Activated naive CD4-positive, alpha-beta T cell treated with Interleukin-2 at 50 U/mL for 16 hours (primary cell): ENCODE measurements at places on chromosomes 2 and 18.

- peak; percentile 40 for DNase-seq
These were observed 547.0 kb upstream of the ACVR2A start for GRCh38 chr2:147297820-147298219.

DNA sequence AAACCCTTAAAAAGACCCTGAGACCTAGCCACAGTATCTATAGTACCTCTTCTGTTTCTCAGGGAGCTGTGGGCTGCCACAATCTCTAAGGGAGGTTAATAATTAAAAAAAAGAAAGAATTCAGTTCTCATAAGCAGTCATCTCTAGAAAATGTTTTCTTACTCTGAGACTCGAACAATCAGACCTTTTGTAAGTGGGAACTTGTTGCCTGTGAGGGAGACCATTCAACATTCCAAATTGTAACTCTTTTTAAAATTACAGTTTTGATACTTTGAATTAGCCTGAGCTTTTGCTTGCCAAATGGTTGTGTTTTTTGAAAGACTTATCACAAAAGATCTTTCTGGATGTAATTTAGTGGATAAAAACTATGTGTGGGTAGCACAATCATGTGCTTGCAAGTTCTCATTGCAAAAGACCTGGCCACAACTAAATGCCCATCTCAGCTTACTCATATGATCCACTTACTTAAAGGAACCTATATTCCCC lies 33.3 kb downstream of the IL1R2 start:
- no peak for DNase-seq

GRCh38 chr2:135175177-135175576 lies 123.1 kb downstream of the RAB3GAP1 start:
- no peak for DNase-seq

GRCh38 chr2:220123751-220124150 lies 496.3 kb downstream of the SLC4A3 start:
- no peak for DNase-seq

- peak; percentile 74 for DNase-seq
These were observed at the start of gene DOCK10 for GRCh38 chr2:225041851-225042799. DOCK10 (minus strand) TSS chr2:225042468; CDS start chr2:225042374, 94 bp downstream.

DNA sequence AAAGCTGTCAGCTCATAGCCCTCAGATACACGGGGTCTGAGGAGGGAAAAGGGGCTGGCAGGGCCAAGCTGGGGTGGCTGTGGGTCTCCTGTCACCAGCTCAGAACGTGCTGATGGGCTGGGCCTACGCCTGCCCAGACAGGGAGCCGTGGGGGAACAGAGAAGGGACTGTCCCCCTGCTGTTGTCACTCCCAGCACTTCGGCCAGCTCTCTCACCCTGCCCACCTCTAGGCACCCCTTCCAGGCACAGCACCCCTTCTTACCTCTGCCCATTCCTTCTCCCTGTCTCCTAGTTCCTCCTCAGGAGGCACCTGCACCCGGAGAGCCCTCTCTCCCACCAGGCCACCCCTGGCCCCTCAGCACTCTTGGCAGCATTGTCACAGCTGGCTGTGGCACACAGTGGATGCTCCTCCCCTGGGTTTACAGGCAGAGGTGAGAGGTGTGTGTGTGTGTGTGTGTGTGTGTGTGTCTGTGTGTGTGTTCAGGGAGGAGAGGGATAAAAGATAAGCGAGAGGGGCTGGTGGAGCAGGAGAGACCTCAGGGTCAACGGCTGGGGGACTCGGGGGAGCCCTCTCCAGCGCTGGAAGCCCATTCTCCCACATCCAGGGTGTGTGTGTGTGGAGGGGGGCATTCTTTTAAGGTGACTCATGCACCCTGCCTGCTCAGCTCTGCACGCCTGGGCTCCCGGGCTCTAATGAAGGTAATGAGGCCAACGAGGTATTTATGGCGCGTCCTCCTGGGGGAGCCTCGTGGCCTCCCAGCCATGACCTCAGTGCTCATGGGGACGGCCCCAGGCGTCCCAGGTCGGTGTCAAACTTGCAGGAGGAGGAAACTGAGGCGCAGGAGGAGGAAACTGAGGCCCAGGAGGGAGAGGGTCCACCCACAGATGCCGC lies 66.1 kb upstream of the SMAD7 start:
- no peak for DNase-seq

- no peak for DNase-seq
These were observed 1044.4 kb upstream of the CNTNAP5 start for GRCh38 chr2:122980671-122981070.

DNA sequence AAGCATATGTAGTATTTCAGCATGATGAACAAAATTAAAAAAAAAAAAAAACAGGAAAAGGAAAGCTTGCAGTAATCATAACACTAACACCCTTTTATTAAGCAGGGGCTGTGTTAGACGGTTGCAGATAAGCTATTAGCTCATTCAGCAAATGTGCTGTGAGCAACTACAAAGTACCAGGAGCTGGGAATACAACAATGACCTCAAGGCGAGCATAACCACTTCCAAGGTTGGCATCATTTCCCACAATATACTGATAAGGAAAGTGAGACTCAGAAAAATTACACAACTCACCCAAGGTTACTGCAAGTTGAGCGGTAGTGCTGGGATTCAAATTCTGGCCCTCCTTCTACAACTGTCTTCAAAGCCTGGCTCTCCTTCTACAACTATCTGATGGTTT lies 38.2 kb upstream of the ACTR3 start:
- DNase-seq, result no peak

DNA sequence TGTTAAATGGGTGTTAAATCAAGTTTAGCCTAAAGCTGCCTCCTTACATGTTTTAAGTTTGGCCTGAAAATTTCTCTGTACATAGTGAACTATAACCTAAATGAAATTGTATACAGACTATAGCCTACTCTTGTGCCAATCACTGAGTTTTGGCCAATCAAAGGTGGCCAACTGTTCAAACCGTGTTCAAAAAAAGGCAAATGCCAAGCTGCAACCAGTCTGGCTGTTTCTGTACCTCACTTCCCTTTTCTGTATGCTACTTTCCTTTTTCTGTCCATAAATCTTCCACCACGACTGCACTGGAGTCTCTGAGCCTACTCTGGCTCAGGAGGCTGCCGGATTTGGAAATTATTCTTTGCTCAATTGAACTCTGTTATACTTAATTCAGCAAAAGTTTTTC lies 121.0 kb downstream of the SPOPL start:
- no peak for DNase-seq

DNA sequence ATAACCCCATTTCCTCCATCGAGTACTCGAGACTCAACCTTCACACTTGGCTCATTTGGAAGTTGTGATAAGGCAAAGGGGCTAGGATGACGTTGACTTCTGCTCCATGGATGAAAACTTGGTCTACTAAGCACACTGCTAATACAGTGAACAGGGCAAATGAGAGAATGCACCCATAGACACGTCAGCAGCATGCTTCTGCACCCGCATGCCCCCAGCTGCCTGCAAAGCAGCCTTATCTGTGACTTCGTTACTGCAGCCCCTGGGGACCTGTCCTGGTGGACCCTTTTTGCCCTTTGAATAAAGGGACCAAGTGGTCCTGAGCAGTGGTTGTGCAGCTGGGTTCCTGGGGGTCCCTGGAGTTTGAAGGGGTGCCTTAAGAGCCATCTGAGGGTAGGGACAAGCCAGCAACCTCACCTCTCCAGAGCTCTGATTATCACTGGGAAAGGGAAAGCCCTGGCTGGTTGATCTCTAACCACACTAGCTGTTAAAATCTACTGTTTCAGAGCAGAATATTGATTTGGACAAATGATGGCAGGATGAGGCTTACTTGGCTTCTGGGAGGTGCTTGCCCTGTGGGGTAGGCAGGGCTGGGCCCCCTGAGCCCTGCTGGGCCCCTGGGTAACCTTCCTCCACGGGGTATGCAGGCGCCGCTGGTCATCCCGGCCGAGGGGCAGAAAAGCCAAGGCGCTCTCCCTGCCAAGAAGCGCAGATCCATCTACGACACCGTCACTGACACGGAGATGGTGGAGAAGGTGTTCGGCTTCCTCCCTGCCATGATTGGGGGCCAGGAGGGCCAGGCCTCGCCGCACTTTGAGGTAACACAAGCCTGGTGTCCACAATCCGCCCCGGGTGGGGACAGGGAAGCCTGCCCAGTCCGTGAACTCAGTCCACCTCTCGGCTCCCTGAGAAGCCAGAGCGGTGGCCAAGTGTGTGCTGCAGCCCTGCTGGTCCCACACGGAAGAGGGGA lies 37.6 kb upstream of the GPR17 start:
- DNase-seq, result no peak

- DNase-seq, result no peak
These were observed 479.2 kb upstream of the ACVR2A start for GRCh38 chr2:147365622-147366021.

GRCh38 chr2:166293984-166294383 lies 81.8 kb downstream of the SCN9A start:
- DNase-seq, result no peak

GRCh38 chr2:117481608-117482007 lies 332.9 kb upstream of the DDX18 start:
- DNase-seq, result no peak

- DNase-seq, result no peak
These were observed 1286.6 kb upstream of the ZEB2 start for GRCh38 chr2:145806546-145806945.

GRCh38 chr2:118973542-118973951 lies 31.6 kb downstream of the MARCO start:
- no peak for DNase-seq

GRCh38 chr2:101518578-101519492 lies 43.9 kb upstream of the RFX8 start:
- no peak for DNase-seq

DNA sequence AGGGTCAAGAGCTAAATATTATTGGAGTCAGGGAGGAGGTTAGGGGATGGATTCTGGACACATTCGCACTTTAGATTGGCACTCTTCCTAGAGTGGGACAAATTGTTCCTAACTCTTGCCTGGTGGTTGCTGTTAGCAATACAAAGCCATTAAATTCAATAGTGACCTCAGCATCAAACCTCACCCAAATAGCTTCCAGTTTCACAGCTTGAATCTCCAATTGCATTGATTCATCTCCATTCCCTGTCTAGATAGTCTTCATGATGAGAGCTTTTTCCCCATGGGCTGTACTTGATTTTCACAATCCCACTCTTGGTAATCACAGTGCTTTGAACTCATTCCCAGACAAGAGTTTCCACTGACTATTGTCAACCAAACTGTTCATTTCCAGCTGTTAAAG lies 585.9 kb upstream of the SYT4 start:
- DNase-seq, result no peak

DNA sequence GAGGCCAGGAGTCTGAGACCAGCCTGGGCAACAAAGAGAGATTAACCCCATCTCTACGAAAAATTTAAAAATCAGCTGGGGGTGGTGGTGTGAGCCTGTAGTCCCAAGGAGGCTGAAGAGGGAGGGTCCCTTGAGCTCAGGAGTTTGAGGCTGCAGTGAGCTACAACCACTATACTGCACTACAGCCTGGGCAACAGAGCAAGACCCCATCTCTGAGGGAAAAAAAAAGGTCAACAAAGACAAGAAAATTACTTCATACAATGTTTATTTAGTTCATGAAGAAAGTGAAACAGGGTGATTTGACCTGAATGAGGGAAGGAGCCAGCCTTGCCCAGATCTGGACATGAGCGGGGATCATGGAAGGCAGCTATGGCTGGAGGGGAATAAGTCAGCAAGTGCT lies 59.1 kb downstream of the TMEM163 start:
- no peak for DNase-seq

DNA sequence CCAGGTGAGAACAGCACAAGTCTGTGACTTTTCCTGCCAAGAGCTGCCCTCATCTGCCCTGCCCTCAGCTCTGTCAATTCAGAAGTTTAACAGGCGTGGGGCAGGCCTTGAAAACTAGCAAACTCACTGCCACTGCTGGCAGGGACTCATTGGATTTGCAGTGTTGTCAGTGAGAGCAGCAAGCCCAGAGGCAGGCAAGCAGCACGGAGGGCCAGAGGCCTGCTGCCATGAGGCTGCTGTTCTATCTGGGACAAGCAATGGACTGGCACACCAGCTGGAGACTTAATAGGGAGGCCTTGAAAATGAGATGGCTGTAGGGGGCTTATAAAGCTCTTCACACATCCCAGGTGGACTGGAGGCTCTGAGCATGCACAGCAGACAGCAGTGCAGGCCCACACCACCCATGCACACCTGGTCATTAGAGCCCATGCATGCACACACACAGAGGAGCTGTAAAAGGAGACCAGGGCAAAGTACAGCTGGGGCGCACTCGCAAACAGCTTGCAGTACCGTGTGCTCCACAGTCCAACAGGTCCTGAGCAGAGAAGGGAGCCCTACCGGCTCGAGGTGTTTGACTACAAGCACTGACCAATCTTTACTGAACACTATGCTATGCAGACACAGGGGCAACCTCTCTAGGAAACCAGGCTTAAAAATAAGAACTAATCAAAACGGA lies 28.7 kb downstream of the MGAT4A start:
- DNase-seq, result no peak

DNA sequence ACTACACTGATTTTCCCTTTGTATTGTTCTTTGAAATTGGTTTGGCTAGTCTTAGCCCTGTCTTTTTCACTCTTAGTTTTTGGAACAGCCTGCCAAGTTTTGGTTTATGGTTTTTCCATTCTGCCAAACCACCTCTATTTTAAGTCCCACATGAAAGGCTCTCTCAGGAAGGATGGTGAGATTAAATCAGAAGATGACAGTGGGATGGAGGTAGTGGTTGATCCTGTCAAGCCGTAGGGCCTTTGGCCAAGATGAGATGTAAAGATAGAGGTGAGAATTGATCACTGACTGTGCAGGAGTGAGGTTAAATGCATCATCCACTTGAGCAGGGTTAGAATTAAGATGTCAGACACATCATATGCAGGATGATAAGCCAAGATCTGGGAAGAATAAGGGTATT lies 948.5 kb downstream of the SLC4A3 start:
- DNase-seq, result no peak

DNA sequence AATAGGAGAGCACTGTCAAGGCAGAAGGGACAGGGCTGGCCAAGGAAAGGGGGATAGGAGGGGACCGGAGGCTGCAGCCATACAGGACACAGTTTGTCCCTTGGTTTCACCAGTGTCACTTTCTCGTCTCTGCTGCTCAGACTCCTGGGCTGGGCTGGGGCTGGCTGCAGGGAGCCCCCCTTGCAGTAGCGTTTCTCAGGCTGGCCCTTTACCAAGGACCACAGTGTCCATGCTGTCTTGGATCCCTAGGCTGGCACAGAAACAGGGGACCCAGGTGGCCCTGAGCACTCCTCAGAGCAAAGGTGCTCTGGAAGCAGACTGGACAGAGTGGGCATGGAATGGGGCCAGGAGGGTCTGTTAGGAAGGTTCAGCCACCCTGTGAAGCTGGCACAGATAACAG lies 34.8 kb downstream of the ATOH8 start:
- no peak for DNase-seq

DNA sequence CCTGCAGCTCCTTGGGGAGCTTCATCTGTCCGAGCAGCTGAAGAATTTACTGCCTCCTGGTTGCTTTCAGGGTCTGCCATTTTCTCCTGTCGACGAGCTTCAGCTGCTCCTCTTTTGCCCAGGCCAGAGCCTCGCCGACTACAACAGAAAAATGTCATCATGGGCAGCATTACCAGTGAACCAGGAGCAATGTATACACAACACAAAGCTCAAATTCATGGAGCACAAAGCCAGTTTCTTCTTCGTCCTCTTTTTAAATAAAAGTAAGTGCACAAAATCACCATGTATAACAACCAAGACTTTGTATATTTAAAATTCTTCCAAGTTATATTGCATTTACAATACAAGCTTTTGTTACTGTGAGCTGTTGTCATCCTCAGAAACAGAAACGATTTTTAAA lies 85.0 kb downstream of the TRIP12 start:
- no peak for DNase-seq
